ENCODE measurements at places on chromosomes 3 and 15.

GRCh38 chr3:50806806-50807205, 132.1 kb downstream of the DOCK3 start:
- no peak for DNase-seq

- no peak for DNase-seq
Observed at GRCh38 chr15:45134682-45135604, 5.1 kb downstream of the DUOX1 start.

DNA sequence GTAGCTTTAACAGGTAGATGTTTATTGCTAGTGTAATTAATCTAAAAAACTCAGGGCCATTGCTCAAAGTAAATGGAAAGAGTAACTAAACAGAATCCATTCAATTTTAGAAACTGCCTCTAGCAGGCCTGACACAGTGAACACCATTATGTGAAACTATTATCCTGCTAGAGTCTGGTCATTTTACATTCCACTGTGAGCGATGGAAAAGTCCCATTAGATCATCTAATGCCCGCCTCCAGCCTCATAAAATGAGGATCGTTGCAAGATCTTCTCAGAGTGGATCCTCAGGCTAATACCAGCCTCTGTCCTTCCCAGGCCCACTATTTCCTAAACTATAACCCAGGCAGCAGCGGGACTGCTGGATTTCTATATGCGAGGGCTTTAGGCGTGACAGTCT, 107.7 kb downstream of the WDR76 start:
- no peak for DNase-seq

DNA sequence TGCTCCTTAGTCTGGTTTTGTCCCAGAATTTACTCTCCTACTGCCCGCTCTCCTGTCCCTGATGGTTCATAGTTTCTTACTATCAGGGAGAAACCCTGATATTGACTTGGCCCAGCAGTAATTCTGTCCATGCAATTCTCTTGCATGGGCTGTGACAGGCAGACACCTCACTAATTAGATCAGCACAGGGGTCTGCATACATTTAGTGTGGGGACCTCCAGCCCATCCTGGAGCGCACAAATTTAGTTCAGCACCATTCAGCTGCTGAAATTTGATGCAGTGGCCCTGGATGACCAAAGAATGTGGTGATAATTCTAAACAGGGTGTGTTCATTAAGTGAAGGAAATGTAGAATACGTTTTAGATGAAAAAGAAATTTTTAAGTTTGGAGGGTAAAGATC, 555.5 kb upstream of the TBL1XR1 start:
- DNase-seq: no peak
